ENCODE measurements at places on chromosomes 13 and 19.

DNA sequence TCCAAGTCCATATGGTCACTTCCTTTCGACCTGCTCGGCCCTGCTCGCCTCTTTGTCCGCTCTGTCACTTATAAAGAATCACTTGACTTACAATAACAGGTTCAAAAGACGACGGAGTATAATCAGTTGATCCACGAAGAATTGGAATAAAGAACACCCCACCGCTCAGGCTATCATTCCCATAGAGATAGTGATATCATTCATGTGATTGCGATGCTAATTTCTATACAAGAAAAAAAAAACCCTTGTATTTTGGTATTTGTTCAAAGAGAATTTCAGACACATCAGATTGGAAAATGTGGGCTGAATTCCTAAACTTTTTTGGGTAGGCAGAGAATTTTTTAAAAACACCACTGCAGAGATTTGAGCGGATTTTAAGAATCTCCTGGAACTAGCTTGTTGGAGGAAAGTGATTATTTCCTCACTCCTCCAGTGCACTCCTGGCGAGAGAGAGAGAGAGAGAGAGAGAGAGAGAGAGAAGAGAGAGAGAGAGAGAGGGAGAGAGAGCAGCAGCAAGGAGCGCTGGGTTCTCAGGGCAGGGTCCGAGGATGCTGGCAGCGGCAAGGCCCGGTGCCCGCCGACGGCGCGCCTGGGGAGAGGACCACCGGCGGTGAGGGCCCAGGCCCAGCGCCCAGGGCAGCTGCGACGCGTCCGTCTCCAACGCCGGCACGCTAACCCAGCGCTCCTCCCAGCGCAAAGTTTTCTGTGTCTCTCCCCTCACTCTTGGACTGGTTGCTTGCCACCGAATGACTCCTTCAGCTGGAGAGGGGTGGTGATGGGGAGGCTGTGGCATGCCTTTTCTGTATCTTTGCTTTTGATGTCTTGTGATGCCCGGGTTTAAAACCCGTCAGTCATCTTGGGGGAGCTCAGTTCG, 149.0 kb upstream of the ZNF536 start:
- DNase-seq = no peak

DNA sequence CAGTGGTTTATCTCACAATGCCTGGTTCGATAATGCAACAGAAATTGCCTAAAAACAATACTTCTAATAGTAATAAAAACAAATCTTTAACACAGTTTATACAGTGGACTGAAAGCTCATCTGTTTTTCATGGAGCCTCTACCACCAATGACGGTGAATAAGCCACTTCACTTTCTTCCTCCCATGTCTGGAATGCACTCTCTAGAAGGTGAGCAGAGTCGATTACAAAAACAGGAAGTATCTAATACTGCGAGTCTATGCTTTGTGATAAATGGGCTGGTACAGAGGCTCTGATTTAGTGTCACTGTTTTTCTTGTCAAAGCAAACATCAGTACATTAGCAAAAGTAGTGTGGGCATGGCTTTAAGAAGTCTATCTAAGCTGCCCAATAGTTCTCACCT, 1348.6 kb upstream of the SLC10A2 start:
- no peak for DNase-seq

- DNase-seq = no peak
These were observed 477 bp downstream of the PIP5K1C start for GRCh38 chr19:3699741-3700241.

- DNase-seq = no peak
These were observed 5.5 kb upstream of the ENOX1 start for GRCh38 chr13:43792076-43792881.

GRCh38 chr13:35225159-35225558, 251.3 kb downstream of the MAB21L1 start:
- DNase-seq = no peak

GRCh38 chr19:13610039-13610691, 103.9 kb upstream of the CACNA1A start:
- no peak for DNase-seq

- no peak for DNase-seq
These were observed 151.1 kb downstream of the KLF12 start for GRCh38 chr13:73983109-73983508.

DNA sequence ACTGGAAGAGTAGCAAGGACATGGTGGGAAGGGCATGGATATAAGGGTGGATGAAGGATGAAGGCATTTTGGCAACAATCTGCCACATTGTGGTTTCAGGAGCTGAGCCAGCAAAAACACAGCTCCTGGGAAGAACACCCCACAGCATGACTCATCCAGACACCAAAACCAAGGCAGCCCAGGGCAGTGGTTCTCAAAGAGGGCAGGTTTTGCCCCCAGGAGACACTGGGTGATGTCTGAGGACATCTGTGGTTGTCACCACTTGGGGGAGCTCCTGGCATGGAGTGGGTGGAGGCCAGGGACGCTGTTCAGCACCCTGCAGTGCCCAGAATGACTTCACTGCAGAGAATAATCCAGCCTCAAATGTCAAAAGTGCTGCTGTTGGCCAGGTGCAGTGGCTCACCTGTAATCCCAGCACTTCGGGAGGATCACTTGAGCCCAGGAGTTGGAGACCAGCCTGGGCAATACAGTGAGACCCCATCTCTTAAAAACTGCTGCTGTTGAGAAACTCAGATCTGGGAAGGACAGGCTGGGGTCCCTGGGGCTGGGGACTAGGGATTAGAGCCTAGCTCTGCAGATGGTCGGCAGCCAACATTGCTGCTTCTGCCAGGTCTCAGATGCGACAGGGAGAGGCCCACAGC, 16.1 kb downstream of the ZFR2 start:
- DNase-seq = no peak

- DNase-seq = no peak
These were observed 6.3 kb downstream of the FGF9 start for GRCh38 chr13:21677075-21677623.

- DNase-seq = no peak
These were observed 42.5 kb downstream of the RASA3 start for GRCh38 chr13:114089751-114090400.

GRCh38 chr19:13085666-13086065, 17.0 kb downstream of the LYL1 start:
- no peak for DNase-seq

- peak; percentile 62 for DNase-seq
These were observed 1.3 kb upstream of the HNRNPL start for GRCh38 chr19:38850976-38851621.

DNA sequence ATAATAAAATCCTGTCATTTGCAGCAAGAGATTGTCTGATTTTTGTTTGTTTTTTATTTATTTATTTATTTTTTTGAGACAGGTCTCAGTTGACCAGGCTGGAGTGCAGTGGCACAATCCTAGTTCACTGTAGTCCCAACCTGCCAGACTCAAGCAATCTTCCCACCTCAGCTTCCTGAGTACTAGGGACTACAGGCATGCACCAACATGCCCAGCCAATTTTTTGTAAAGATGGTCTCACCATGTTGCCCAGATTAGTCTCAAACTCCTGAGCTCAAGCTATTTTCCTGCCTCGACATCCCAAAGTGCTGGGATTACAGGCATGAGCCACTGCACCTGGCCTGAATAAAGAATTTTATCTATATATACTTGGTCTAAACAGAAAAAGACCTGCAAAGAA, 17.6 kb downstream of the ZNF233 start:
- no peak for DNase-seq

DNA sequence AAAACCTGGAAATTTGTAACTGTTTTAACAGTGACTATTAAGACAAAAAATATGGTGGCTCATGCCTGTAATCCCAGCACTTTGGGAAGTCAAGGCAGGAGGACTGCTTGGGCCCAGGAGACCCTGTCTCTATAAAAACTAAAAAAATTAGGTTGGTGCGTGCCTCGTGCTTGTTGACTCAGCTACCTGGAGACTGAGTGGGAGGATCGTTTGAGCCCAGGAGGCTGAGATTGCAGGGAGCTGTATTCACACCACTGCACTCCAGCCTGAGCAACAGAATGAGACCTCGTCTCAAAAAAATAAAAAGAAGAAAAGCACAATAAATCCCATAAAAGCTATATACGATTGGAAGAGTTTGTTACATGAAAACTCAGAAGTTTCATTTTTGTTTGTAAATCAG, 23.7 kb downstream of the KLF5 start:
- DNase-seq = no peak

DNA sequence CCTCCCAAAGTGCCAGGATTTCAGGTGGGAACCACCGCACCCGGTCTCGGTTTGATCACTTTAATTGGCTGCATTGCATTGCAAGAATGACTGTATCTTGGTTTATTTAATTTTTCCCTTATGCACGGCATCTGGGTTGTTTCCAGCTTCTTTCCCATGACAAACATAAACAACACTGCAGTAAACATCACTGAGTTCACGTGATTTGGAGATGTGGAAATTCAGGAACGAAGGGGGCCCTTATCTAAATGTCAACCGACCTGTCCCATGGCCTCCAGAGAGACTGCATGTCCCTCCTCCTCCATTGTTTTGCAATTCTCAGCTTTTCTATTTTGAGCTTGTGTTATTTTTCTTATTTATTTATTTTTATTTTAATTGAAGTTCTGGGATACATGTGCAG, 14.4 kb upstream of the SULT2B1 start:
- DNase-seq = no peak

- no peak for DNase-seq
These were observed 4.8 kb downstream of the TSKS start for GRCh38 chr19:49758292-49758691.

GRCh38 chr13:76239031-76239680, 603.0 kb downstream of the LMO7 start:
- no peak for DNase-seq

GRCh38 chr19:37251308-37252229, 33.6 kb downstream of the ZNF383 start:
- no peak for DNase-seq

DNA sequence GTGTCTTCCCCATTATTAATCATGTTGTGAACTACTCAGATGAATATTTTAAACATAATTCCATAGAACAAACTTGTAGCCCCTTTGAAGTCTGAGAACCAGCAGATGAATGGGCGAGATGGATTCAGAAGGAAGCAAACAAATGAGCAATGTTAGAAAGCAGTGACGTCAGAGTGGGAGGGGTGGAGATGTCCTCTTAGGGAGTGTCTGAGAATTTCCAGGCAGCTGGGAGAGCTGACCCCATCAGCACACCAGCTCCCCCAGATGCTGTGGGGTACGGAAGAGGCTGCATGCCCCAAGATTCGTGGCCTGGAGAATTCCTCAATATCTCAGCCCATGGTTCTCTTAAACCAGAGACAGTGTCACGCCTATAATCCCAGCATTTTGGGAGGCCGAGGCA, 68.6 kb downstream of the DPF1 start:
- DNase-seq = no peak

DNA sequence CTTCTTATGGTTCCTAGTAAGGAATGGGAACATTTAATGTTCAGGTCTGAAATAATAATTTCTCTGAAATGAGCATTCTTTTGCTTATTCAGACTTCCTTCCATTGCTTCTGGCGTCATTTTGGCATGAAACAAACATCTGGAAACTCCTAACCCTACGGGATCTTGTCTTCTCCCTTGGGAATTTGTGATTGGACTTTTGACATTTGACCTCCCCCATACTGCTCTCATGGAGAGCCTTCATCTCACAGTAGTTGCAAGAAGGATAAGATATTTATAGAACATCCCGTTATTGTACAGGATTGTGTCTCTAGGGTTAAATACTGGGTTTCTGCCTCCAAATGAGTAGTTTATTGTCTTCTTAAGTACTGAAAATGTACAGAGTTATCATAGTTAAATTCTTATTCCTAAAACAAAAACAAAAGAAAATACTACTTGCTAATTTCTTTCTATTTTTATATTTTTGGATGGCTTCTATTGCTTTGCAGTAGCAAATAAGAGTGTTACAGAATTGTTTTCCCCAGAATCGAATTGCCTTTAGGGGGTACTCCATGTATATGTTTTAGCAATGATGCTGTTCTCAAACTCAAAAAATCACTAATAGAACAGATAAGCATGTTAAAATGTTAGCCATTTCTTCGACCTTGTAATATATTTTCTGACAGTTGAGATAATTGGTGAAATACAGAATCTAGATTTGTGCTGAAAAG, 366.8 kb downstream of the DLEU7 start:
- no peak for DNase-seq

GRCh38 chr19:55716531-55716930, 21.7 kb downstream of the NLRP9 start:
- DNase-seq = no peak

GRCh38 chr13:27353166-27353583, 71.2 kb upstream of the GTF3A start:
- DNase-seq = no peak

DNA sequence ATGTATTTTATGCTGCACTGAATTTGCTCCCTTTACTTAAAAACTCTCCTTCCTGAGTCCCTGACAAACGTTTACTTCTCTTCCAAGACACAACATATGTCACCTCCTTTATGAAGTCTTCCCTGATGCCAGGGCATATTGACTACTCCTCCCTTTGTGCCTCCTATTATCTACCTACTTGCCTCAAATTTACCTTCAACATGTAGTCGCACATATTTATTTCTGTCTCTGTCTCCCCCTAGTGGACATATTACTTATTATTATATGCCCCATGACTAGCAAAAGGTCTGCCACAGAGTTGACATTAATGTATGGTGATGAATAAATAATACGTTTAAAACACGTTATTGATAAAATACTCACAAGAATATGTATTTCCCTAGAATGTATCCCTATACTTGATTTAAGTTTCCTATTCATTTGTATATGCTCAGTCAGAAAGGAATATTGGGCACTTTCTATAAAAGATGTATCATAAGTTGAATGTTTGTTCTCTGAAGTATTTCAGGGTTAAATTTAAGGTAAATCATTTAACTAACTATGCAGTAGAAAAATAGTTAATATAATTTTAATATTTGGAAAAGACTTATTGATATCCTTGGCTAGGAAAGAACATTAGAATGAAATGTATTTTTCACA, 250.3 kb upstream of the ATXN8OS start:
- DNase-seq = no peak

DNA sequence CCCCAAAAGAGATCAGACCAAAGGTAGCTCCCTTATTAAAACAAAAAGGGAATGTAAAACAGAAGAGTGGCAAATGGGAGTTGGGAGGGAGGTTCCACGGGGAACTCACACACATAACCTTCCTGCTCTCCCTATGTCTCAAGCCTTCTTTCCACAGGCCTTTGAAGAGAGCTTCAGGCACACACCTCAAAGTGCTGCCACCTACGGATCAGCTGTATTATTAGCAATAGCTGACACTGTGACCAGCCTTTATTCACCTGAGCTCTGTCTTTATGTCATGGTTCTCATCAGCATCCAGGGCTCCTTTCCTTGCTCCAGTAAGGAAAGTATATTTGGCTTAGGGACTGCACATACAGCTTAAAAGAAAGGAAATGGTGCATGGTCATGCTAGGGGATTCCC, 11.3 kb downstream of the ZNF571 start:
- DNase-seq = no peak

Measured in mesothelial cell of epicardium (in vitro differentiated cells).